ENCODE measurements at places on chromosomes 6 and 20.

- peak; percentile 37 for DNase-seq
These were observed 68.5 kb upstream of the DUSP22 start for GRCh38 chr6:223763-224162.

- no peak for DNase-seq
These were observed 84.6 kb upstream of the ZNF322 start for GRCh38 chr6:26743941-26744699.

DNA sequence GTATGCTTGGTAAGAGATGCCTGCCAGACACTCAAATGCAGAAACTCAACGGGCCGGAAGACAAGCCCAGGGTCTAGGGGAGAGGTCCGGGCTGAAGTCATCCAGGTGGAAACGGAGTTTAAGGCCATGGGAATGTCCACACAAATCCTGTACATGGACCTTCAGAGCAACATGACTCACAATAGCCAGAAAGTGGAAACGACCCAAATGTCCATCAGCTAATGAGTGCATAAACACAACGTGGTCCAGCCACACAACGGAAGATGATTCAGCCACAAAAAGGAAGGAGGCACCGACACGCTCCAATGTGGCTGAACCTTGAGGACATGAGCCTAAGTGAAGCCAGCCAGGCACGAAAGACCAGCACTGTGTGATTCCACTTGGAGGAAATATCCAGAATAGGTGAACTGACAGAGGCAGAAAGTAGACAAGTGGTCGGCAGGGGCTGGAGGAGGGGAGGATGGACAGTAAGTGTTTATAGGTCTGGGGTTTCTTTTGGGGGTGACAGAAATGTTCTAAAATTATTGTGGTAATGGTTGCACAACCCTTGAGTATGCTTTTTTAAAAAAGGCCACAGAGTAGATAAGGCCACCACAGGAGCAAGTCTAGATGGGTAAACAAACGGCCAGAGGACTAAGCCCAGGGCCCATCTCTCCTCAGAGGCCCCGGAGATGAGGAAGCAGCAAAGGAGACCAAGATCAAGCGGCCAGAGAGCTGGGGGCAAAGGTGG is 105.6 kb downstream of the PREX1 start:
- no peak for DNase-seq

DNA sequence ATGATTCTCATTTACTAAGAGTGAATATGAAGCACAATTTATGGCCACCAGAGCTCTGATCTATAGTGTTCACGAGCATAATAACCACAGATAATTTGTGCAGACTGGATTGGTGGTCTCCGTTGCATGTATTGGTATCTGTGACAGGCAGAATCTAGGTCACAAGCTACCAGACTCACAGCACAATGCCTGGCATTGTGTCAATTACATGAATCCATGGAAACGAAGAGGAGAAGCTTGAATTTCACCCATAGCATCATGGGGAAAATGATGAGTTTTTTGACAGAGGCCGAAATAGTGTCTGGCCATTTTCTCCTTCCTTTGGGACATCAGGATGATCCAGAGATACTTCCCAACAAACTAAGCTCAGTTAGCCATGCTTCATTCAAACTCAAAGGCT is 52.3 kb upstream of the TMEM170B start:
- DNase-seq = no peak

Data from stimulated activated CD4-positive, alpha-beta T cell treated with anti-CD3 and anti-CD28 coated beads, Interleukin-4, amount 100 ng/mL, for 1 hour (primary cell).